ENCODE measurements at places on chromosomes 5 and 9.

- no peak for DNase-seq
These were observed 245.2 kb downstream of the EFNA5 start for GRCh38 chr5:107425541-107426031.

DNA sequence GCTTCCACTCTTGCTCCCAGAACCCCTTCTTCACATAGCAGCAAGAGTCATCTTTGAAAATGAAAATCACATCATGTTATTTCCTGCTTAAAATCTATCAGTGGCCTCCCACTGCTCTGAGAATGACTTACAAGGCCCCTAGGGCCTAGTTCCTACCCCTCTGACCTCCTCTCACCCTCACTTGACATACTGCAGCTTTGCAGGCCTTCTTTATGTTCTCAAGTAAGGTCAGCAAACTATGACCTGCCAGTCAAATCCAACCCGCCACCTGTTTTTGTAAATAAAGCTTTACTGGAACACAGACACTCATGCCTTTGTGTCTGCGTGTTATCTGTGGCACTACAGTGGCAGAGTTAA lies 185.7 kb downstream of the NR3C1 start:
- no peak for DNase-seq

- DNase-seq: no peak
These were observed 68.1 kb upstream of the ERCC6L2 start for GRCh38 chr9:95807326-95807947.

DNA sequence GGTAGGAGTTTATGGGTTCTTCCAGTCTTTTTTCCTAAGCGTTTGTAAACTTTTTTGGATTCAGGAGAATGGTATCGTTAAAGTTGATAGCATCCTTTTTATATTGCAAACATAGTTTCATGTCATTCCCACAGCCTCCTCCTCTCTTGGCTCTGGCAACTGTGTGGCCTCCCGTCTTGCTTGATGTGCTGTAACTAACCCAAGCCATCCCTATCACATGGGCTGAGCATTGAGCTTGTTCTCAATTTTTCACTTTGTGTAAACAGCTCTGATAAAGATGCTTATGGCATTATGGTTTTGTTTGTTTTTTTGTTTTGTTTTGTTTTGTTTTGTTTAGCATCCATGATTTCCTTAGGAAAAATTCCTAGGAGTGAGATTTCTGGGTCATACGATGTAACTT lies 4.6 kb downstream of the STKLD1 start:
- no peak for DNase-seq

DNA sequence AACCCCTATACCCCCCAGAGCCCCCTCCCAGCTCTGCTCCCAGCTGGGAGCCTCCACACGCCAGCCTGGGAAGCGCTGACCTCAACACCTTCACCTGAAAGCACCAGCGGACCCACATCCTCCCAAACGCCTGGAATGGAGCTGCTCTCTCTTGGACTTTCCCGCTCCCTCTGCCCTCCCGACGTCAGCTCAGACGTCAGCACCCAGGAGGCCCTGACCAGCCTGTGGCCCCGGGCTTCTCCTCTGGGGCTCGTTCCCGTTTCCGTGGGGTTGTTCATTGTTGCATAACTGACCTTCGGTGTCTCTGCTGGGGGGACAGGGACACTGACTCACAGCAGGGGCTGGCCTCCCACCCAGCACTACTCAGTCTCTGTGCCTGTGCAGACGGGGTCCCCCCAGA lies 35.0 kb upstream of the SLC6A3 start:
- DNase-seq: no peak

GRCh38 chr5:127296321-127296720 lies 5.7 kb downstream of the MEGF10 start:
- no peak for DNase-seq

GRCh38 chr9:38347271-38347671 lies 45.2 kb upstream of the ALDH1B1 start:
- no peak for DNase-seq

GRCh38 chr9:95746408-95747180 lies 128.9 kb upstream of the ERCC6L2 start:
- no peak for DNase-seq

DNA sequence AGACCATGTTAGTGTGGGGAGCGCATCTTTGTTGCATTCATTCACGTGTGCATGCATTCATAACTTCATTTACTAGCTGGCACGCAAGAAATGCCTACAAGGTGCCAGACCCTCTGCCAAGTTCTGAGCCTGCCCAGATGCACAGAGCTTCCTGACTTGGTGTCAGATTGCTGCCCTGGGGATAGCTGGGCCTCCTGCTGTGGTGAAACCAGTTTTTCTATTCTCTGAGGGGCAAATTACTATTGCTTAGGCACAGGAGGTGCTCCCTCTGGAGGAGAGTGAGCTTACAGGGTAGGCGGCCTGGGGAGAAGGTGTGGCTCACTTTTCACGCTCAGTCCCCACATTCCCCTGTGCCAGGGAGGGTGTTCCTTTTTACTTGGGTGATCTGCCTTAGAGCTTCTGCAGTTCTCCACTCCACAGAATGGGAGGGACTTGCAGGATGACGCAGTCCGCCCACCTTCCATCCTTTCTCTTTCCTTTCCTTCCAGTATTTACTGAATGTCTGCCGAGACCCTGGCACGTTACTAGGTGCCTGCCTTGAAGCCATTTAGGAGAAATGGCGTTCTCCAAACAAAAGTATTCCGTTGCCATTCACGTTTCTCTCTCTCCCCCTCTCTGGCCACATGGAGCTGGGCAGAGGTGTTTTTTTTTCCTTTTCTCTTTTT lies 27.9 kb upstream of the CTNNA1 start:
- DNase-seq: peak; percentile 98

GRCh38 chr5:138760448-138761110 lies 7.4 kb downstream of the CTNNA1 start:
- no peak for DNase-seq

- DNase-seq: no peak
These were observed 60.7 kb upstream of the ANGPTL2 start for GRCh38 chr9:127182901-127183746.

- DNase-seq: peak; percentile 4
These were observed 408.7 kb upstream of the PIK3R1 start for GRCh38 chr5:67806654-67807438.

DNA sequence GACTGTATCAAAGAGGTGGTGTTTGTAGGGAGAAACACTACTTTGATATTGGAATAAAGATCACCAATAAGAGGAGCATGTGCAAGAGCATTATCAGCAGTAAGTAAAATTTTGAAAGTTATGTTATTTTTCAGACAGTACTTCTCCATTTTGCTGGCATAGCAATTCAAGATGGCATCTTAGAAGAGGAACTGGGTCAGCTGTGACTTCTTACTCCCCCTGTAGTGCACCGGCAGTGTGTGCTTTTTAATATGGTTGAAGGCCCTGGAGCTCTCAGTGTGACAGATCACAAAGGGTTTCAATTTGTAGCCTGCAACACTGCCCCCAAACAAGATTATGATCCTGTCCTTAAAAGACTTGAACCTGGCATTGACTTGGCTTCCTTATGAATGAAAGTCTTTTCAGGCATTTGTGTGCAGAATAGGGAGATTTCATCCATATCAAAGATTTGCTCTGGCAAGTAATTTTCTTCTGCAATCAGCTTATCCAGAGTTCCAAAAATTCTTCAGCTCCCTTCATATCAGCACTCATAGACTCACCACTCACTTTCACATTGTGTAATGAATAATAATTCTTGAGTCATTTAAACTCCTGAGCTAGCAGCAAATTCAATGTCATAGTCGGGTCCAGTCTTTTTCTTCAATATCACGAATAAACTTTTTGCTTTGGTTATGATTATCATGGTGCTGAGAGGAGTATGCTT lies 105.7 kb upstream of the MAMDC2 start:
- DNase-seq: no peak

DNA sequence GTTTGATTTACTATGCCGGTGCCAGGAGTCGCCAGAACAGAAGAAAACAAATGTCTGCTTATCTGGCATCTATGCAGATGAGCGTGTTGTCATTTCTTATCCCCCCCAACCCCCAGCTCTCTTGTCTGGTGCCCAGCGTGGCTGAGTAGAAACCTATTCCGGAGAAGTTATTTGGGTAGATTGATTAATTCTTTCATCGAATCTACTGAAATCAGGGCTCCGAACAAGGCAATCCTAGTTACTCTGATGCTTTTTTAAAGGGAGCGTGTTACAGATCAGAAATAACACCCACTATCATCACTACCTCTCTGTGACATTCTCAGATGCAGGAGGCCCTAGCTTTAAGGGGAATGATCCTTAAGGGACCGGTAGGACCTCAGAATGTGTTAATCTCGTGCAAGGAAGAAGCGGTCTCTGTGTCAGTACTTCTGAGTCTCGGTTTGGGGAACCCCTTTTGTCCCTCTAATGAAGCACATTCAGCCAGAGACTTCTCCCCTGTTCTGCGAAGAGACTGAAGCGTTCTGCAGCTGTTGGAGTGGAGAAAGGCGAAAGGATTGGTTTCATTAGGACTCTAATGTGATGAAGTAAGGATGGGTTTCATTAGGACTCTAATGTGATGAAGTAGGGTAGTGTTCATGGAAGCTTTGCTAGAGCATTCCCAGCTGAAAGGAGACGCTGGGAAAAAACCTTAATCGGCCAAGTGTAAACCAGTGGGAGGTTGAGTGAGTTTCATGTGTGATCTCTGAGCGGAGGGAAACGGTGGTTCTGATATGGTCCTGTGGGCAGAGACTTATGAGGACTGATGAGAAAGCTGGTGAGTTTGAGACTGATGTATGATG lies 1.5 kb downstream of the PIP5K1B start:
- DNase-seq: no peak

GRCh38 chr5:15013654-15014463 lies 142.3 kb upstream of the ANKH start:
- peak; percentile 79 for DNase-seq

DNA sequence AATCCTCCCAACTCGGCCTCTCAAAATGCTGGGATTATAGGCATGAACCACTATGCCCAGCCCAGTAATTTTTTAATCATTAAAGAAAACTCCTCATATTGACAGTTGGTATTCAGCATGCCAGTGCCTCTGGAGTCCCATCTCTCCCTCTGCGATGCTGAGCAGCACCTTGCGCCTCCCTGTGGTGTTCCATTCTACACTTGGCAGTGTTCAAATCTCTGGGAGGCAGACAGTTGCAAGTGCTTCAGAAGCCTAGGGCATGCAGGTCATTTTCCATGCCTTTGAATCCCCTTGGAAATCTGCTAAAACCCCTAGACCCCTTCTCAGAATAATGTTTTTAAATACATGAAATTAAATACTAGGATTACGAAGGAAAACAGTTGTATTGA lies 41.3 kb downstream of the GARNL3 start:
- no peak for DNase-seq

DNA sequence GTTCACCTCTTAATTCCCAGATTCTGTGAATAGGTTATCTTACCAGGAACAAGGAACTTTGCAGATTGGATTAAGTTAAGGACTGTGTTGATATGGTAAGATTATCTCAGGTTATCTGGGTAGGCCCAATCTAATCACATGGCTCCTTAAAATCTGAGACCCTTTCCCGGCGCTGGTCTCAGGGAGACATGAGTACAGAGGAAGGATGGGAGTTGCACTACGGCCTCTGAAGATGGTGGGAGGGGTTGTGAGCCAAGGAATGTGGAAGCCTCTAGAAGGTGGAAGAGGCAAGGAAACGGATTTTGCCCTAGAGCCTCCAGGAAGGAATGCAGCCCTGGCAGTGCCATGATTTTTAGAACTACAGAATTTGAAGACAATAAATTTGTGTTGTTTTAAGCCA lies 95.1 kb downstream of the AK8 start:
- no peak for DNase-seq

DNA sequence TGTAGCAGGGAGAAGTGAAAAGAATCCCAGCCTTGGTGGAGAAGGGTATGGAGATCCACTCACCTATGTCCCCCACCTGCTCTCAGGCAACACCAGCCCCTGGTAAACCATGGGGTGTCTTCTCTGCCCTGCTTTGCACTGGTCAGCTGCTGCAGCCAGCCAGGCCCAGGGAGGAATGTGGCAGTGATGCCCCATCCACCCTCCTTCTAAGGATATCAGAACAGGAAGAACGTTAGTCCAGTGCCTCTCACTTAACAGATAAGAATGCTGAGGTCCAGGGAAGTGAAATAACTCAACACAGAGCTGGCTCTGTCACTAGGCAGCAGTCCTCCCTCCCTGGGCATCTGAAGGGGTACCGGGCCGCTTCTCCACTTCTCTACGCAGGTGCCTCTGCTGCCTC lies 9.7 kb upstream of the PPIC start:
- no peak for DNase-seq

- DNase-seq: no peak
These were observed 140.0 kb downstream of the GCNT1 start for GRCh38 chr9:76598981-76599380.

DNA sequence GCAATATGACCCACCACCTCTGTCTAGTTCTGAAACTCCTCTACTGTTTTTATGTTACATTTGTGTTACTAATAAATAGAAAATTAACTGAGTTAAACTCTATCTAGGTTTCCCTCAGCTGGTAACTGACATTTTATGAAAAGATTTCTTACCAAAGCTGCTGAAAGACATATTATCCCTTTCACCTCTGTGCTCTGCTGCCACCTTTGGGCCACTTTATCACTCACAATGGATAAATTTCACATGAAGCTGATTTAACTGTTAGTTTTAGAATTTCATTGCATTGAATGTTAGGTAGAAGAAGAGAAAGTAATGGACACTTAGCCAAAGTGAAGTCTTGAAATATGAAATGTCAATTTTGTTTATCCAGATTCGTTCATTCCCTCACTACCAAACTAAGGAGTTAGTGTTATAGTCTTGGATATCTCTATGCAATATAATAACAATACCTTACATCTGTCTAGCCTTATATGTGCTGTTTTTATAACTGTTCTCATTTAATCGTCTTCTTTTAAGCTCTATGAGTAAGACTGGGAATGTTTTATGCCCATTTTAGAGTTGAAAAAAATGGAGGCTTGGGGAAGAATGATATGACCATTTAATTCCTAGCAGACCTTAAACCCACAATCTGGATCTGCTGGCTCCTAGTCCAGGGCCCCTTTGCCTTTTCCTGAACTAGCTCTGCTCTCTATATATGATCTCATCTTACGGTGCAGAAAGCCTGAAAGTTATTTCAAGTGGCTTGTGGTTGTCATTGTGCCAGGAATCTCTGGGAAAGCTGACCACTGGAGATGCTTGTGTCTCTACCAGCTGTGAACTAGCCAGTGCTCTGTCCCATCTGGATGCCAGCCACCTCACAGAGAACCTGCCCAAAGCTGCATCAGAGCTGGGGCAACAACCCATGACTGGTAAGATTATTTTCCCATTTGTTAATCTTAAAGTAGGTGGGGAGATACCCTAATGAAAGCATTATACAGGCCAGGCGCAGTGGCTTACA lies 97.1 kb downstream of the GOLPH3 start:
- DNase-seq: peak; percentile 58

GRCh38 chr5:60492958-60493357 lies 207.0 kb downstream of the DEPDC1B start:
- no peak for DNase-seq

All from NCI-H345 (cell line).